ENCODE measurements at places on chromosomes 13 and 19.

- DNase-seq = no peak
Measured at GRCh38 chr13:112457485-112457884, 81.3 kb downstream of the SPACA7 start.

GRCh38 chr13:66536746-66537145 lies 693.4 kb downstream of the PCDH9 start:
- no peak for DNase-seq

- no peak for DNase-seq
Measured at GRCh38 chr19:35629332-35629633, 447 bp downstream of the RBM42 start.

DNA sequence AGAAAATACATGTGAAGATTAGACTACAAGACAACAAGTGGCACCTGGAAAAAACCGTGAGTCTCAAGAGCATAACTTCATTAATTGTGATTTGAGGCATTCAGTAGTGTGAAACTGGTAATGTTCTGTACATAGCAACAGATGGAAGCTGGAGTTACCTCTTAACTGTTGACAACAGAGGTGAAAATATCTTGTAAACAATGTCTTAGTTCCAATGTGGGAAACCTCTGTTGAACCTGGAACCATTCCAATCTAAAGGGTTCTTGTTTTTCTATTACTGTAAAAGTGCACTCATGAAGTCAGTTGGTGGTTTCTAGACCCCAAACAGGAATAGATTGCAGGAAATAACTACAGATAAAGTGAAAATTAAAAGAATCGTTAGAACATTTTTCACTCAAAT lies 728.4 kb downstream of the SLITRK1 start:
- DNase-seq = no peak

- DNase-seq = no peak
Measured at GRCh38 chr13:97639236-97639635, 205.3 kb downstream of the RAP2A start.

- no peak for DNase-seq
Measured at GRCh38 chr19:34187011-34187410, 14.7 kb downstream of the LSM14A start.

GRCh38 chr13:31032528-31033113 lies 100.2 kb downstream of the TEX26 start:
- DNase-seq = no peak

GRCh38 chr19:36060430-36060829 lies 5.7 kb downstream of the WDR62 start:
- DNase-seq = peak; percentile 35

DNA sequence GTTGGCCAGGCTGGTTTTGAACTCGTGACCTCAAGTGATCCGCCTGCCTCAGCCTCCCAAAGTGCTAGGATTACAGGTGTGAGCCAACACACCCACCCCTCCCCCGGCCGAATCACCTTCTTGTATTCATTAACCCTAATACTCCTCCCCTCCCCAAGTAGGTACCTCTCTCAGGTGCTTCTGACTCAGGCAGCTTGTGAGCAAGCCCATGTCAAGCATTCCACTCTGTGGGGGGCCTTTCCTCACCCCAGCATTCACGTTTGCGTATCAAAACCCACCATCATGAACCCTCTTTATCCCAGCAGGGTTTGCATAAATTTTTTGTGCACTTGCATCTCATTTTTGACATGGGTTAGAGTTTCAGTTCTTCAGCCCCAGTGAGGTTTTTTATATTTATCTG lies 23.6 kb upstream of the RFXAP start:
- no peak for DNase-seq

GRCh38 chr19:35750167-35750566 lies 1.8 kb downstream of the LIN37 start:
- no peak for DNase-seq

DNA sequence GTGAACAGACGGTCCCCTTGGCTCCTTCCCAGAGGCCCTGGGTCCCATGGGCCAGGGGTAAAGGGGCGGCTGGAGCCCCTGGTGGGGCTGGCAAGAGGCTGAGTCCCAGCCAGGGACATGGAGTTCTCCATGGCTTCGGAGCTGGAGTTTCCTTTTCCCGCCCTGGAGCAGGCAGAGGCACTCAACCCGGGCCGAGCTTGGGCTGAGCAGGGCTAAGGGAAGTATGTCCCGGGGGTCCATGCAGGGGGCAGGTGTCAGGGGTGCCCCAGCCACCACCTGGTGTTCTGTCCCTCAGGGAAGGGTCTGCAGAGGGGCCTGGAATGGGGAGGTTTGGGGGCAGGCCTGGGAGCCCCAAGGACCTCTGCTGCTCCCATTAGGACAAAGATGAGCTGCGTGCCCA lies 54.0 kb upstream of the TPM4 start:
- DNase-seq = no peak

DNA sequence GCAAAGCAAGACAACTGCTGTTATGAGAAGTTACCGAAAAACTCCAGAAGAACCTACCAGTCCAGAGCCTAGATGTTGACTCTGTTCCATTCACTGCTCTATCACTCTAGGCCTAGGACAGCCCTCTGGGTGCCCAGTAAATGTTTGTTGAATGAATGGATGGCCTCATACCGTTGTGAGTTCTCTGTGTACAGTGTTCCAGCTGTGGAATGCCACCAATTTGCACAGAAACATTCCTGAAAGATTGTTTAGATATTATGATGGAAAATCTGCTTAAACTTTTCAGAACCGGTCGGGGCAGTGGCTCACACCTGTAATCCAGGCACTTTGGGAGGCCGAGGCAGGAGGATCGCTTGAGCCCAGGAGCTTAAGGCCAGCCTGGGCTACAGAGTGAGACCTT lies 1.3 kb upstream of the FBL start:
- DNase-seq = no peak

- no peak for DNase-seq
Measured at GRCh38 chr19:13256918-13257317, 106.7 kb downstream of the IER2 start.

DNA sequence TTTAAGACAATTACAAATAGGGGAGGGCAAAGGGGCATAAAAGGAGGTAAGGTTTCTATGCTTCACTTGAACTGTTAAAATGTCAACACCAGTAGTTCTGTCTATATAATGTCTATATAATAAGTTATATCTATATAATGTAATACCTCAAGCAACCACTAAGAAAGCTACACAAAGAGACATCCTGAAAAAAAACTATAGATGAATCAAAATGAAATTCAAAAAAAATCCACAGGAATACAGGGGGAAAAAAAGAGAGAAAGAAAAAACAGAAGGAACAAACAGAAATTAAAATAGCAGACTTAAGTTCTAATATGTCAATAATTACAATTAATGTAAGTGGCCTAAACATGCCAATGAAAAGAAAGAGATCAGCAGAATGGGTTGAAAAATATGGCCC lies 186.0 kb downstream of the KCTD15 start:
- DNase-seq = no peak

GRCh38 chr13:83223546-83223945 lies 658.7 kb downstream of the SLITRK1 start:
- no peak for DNase-seq

GRCh38 chr19:15296841-15297415 lies 35.4 kb downstream of the BRD4 start:
- no peak for DNase-seq

- DNase-seq = no peak
Measured at GRCh38 chr19:31255174-31255799, 93.9 kb downstream of the TSHZ3 start.

DNA sequence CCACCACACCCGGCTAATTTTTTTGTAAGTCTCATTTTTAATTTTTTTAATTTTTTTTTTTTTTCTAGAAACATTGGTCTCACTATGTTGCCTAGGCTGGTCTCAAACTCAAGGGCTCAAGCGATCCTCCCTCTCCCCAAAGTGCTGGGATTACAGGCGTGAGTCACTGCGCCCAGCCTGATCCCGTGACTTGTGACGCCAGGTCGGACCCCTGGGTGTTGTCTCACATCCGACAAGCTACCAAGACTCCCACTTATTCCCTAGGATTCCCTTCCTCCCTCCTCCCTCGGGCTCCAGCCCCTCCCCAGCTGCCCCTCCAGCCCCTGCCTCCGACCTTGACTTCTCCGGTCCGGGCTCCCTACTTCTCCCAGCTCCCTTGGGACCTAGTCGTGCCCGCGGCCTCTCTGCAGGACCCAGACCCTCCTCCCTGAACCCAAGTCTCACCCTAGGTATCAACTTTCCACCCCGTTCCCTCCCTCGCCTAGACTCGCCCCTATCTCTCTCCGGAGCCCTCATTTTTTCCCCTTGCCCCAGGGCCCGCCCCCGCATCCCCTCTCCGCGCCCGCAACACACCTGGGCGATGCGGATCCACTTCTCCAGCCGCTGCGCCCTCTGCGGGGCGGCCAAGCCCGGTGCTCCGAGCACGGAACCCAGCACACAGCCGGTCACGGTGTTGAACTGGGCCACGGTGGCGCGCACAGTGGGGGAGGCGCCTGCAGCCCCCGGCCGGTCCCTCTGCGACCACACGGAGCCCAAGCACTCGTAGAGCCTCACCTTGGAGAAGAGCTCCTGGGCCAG lies 13.1 kb downstream of the RGL3 start:
- DNase-seq = no peak

Measured in uterus (tissue), 4 donors.